RWPE1 (cell line): ENCODE measurements at places on chromosomes 1 and 21.

GRCh38 chr1:2232916-2233438 is 4.9 kb downstream of the SKI start:
- DNase-seq, result no peak

- no peak for DNase-seq
Measured at GRCh38 chr1:205272536-205272935, 44.8 kb downstream of the TMCC2 start.

DNA sequence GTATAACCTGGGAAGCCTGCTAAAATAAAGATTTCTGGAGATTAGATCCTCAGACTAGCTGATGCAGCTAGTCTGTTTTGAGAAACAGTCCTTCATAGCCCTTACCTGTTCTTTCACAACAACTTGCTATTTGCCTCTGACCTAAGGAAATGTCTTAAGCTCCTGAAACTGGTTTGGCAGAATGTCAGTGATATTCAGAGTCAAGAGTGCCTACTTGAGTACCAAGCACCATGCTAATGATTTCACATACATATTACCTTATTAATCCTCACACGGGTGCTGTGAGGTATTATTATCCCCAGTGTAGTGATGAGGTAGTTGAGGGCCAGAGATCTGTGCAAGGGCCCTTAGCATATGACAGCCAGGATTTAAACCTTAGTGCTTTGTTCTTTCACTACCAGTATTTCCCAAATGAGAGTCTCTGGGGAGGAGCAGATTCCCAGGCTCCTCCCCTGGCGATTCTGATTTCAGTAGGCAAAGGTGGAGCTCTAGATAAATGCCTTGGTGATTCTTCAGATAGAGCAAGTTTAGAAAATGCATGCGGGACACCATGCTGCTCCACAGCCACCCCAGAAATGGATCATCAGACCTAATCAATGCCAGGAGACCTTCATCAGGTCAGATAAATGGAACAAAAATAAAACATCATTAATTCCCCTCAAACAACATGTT is 47.4 kb upstream of the WNT2B start:
- DNase-seq, result no peak

DNA sequence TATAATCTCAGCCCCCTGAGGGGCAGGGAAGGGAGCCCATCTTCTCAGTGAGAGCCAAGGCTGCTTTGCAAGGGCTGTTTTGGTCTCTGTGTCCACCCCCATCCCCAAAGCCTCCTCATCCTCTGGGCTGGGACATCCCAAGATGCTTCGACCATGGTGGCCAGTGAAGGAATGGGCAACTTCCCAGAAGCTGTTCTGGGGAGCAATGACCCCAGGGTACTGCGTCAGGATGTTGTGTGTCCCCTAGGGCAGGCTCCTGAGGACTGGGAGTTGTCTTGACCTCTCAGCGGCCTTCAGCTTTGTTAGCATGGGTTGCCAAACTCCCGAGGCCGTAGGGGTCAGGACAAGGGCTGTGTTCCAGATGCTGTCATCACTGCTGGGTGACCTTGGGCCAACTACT is 238.4 kb upstream of the POU3F1 start:
- no peak for DNase-seq

GRCh38 chr1:169144941-169145626 is 38.6 kb downstream of the ATP1B1 start:
- DNase-seq, result no peak

DNA sequence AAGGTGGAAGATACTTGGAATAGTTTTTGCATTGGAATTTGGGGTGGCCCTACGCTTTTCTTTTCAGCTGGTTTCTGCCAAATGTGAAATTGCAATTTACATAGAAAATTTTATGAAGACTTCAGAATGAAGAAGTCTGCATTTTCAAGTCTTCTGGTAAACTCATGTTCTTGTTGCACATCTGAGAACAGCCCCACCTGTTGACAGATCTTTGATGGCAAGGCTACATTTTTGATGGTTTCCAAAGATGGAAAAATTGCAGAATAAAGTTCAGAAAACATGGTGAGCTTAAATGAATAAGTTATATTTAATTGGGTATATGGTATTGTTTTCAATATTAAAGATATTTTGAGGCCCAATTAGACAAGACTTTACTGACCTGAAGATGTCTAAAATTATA is 25.4 kb downstream of the OLFM3 start:
- DNase-seq, result no peak

- no peak for DNase-seq
Measured at GRCh38 chr1:196607981-196608380, 259 bp downstream of the KCNT2 start.

GRCh38 chr1:214067853-214068703 is 80.3 kb downstream of the PROX1 start:
- no peak for DNase-seq

DNA sequence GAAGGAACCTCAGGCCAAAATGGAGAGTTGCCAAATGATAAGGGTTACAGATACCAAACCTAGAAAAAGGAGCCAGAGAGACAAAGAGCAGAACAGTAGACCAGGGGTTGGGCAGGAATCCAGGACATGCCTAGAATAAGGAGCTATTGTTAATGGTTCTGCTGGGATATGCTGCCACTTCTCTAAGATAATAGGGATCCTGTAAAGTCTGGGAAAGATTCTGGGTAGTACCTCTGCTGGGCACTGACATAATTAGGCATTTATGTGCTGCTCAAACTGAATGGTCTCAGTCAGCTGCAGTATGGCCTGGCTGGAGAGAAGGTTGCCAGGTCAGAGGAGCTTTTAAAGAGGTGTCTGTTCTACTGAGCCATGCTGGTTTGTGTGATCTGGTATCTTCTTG is 19.9 kb upstream of the NRIP1 start:
- no peak for DNase-seq

DNA sequence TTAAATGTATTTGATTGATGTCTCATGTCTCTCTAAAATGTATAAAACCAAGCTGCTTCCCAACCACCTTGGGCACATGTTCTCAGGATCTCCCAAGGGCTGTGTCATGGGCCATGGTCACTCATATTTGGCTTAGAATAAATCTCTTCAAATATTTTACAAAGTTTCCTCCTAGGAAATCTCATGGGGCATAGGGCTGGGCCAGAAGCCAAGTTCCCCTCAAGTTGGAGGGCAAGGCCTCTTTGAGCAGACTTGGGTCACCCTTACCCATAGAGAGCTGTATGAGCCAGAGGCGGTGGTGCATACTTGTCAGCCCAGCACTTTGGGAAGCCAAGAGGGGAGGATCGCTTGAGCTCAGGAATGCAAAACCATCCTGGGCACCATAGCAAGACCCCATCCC is 2.3 kb upstream of the FBXO42 start:
- no peak for DNase-seq

- peak; percentile 39 for DNase-seq
Measured at GRCh38 chr1:48853006-48853405, 76.3 kb upstream of the BEND5 start.

- DNase-seq, result no peak
Measured at GRCh38 chr1:48470481-48470855, 1.5 kb downstream of the SPATA6 start.

DNA sequence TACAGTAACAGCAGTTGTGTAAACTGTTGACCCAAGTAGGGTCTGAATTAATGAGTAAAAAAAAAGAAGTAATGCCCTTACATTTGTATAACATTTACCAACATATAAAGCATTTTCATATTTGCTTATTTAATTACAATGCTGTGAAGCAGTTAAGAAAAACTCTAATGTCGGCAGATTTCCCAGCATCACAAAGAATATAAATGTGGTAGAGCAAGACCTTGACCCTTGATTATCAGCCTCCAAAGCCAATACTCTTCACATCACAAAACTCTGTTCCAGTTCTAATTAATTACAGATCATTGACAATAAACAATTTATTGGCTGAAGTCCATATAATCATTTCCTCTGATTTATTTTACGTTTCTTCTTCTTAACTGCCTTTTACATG is 130.2 kb downstream of the DUSP10 start:
- DNase-seq, result no peak

DNA sequence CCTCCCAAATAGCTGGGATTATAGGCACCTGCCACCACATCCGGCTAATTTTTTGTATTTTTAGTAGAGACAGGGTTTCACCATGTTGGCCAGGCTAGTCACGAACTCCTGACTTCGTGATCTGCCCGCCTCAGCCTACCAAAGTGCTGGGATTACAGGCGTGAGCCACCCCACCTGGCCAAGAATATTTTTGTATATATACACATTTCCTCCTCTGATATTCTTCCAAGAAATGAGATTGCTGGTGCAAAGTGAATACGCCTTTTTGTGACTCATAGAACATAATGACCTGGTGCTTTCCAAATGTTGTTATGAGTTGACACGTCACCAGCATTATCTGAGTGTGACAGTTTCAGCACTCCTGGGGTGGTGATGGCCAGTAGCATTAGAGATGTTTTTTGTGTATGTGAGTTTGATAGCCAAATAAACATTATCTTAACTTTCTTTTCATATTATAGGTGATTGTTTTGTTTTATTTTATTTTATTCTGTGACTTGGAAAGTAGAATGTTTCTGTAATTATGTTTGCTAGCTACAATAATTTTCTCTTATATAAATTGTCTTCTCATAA is 54.9 kb downstream of the KCNK1 start:
- DNase-seq, result peak; percentile 77

GRCh38 chr1:92864131-92864530 is 32.3 kb downstream of the RPL5 start:
- DNase-seq, result no peak

- DNase-seq, result no peak
Measured at GRCh38 chr21:33099131-33099530, 29.2 kb downstream of the OLIG1 start.

DNA sequence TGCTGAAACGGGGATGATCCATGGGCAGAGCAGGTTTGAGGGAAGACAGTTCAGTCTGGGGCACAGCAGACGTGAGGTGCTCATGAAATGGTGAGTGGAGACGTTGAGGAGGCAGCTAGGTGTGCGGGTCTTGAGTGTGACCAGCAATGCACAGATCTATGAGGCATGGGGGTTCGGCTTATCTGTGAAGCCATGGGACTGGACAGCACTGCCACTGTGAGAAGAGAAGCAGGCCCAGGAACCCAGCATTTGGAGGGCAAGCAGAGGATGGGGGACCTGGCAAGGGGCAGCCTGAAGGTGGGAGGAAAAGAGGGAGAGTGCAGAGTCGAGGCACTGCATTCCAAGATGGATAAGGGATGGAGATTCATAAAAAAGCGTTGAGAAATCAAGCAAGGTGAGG is 8.0 kb downstream of the CSF1 start:
- DNase-seq, result no peak

DNA sequence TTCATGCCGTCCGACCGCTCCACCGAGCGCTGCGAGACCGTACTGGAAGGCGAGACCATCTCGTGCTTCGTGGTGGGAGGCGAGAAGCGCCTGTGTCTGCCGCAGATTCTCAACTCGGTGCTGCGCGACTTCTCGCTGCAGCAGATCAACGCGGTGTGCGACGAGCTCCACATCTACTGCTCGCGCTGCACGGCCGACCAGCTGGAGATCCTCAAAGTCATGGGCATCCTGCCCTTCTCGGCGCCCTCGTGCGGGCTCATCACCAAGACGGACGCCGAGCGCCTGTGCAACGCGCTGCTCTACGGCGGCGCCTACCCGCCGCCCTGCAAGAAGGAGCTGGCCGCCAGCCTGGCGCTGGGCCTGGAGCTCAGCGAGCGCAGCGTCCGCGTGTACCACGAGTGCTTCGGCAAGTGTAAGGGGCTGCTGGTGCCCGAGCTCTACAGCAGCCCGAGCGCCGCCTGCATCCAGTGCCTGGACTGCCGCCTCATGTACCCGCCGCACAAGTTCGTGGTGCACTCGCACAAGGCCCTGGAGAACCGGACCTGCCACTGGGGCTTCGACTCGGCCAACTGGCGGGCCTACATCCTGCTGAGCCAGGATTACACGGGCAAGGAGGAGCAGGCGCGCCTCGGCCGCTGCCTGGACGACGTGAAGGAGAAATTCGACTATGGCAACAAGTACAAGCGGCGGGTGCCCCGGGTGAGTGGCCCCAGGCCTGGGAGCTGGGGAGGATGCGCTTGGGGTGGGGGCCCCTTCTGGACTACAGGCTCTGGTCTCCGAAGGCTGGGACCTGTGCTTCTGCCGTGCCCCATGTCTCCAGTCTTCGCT is 1.1 kb downstream of the SKI start:
- DNase-seq, result peak; percentile 20

DNA sequence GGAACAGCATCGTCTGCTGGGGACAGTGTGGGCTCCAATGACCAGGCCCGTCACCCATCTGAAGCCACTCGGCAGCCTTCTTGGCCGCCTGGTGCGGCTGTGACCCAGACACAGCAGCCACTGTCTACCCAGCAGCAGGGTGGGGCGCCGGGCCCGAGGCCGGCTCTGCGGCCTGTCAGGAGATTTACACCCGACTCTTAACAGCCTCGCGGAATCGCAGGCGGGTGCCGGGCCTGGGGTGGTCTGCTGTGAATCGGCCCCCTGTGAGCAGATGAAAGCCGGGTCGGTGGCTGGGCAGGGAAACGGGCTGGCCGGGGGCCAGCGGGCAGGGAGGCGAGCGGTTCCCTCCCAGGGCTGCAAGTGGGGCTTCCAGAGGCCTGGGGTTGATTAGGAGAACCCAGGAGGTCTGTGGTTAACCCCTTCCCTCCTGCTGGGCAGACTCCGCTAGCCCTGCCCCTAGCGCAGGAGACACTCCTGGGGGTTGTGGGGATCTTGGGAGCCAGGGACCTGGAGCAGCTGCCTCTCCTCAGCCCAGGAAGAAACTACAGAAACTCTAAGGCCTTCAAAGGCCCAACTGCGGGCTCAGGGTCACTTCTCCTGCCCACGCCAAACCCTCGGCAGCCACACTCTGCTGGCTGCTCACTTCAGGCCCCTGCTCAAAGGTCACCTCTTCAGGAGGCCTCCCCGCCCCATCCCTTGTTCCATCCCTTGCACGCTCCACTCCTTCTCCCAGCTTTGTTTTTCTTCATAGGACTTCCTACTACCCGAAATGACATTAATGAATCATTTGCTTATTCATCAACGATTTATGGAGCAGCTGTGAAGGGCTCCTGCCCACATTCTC is 15.6 kb downstream of the RUNX3 start:
- DNase-seq, result no peak

GRCh38 chr1:157781048-157781447 is 4.1 kb upstream of the FCRL2 start:
- DNase-seq, result no peak

DNA sequence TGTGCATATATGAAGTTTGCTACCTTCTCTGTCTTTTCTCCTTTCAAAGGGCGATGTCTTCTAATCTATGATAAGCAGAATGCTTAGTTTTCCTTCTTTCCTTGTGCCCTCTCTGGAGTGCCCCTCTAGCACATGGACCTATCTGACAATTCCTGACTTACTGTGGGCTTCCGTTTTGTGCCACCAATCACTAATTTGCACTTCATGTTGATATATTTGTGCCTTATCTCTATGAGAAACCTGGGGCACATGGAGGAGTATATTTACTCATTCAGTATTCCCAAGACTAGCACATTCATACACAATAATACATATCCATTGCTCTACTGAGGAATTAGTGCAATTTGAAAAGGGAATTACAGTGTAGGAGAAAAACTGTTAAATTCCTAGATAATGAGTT is 197.7 kb downstream of the CTH start:
- no peak for DNase-seq

GRCh38 chr1:240539769-240540414 is 72.1 kb downstream of the GREM2 start:
- no peak for DNase-seq

GRCh38 chr1:185526344-185527307 is 207.6 kb upstream of the HMCN1 start:
- no peak for DNase-seq

- no peak for DNase-seq
Measured at GRCh38 chr1:211703812-211704537, 28.6 kb upstream of the NEK2 start.
